Activated CD4-positive, alpha-beta T cell treated with anti-CD3 and anti-CD28 coated beads for 24 hours (primary cell): ENCODE measurements at places on chromosomes 2 and 18.

DNA sequence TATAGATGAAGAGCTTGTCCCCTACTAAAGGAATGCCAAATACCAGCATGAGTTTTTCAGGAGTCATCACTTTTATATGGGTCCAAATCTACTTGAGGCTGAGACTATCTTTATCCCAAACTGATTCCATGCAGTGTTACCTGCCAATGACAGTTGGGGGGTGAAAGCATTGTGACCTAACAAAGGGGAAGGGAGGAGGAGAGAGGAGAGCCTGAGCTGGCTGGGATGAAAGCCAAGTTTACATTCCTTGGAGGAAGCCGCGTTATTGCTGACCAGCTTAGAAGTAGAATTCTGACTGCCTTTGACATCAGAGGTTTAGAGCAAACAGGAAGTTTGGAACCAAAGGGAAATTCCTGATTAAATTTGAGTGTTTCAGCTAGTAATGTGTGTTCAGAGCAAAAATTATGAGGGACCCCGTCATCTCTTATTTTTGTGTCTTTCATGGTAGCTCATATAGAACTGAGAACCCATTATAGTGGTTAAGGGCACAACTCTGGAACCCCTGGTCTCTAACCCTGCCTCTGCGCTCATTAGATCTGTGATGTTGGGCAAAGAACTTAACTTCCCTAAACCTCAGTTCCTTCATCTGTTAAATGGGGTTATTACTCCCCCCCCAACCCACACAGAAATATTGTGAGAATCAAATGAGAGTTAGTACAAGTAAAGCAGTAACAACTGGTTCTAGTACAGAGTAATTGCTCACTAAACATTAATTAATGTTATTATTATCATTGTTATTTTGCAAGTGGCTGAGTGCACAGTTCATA, 199.3 kb upstream of the EPAS1 start:
- DNase-seq: no peak

DNA sequence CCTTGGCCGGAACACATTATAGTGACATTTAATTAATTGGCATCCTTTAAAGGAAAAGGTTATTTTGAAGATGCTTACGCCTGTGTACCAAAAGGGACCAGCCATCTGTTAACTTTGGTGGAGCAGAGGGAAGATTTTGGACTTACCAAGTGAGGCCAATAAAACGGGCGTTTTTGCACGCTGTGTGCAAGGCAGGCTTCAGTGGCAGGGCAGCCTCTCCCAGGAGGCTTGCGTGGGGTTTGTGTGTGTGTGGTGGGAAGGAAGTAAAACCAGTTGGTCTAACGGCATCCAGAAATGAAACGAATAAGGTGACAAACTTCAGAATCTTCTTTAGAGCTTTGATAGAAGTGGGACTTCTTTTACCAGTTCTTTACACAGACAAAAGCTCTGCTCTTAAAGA, 191.7 kb downstream of the PRKCE start:
- no peak for DNase-seq

DNA sequence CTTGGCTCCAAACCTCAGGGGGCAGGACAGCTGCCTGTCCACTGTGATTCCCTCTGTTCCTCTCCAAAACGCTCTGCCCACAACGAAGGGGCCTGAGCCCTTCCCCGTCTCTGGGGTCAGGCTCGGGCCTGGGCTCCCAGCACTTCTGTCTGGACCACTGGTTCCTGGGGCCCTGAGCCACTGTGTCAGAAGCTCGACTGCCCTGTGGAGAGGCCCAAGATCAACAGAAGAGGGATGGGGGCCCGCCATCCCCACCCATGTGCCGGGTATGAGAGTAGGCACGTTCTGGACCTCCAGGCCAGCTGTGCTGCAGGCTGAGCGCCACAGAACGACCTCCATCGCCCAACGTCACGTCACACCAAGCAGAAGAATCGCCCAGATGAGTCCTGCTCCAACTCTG, 119.9 kb upstream of the HS6ST1 start:
- no peak for DNase-seq

DNA sequence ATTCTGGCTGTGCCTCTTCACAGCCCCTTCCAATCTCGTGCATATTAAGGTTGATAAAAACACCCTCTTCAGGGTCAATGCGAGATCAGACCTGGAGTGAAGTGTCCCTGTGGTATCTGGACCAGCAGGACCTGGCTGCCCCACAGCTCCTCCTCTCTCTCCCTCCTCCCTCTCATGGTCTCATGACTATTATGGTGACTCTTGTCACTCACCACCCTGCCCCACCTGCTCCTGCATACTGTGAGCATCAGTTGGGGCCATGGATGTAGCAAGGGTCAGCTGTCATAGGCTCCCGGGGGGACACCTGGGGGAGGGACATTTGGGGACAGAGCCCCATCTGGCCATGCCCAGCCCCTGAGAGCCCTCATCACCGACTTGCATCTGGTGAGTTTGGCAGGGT, 50.2 kb downstream of the ODC1 start:
- DNase-seq: no peak

DNA sequence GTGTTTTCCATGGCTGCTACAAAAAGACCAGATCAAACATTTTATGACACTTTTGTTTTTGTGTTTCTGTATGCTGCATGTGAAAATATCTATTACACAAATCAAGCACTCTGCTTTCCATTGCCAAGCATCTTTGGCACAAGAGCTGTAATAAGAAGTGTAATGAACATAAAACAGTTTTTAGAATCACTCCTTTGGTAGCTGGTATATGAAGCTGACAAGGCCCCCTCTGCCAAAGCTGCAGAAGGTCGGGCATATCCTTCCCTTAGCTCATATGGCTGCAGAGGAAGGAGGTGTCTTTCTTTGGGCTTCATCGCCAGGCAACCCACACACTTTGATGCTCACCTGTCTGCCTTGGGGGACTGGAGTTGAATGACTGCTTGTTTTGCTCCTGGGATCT, 175.4 kb downstream of the TMEM247 start:
- DNase-seq: no peak

DNA sequence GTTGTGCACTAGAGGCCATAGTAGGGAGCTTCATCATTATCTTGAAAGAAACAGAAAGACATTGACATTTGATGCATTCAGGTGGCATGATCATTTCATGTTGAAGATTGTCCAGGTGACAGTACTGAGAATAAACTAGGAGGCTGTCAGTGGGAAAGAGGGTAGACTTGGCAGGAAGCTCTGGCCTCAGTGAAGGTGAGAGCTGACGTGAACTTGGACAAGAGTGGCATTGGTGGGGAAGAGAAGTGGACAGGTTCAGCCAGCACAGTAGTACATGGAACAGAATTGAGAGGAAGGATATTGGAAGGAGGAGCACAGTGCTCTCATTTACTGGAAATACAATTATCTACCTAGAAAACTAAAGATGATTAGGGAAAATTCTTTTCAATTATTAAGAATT, 245.2 kb downstream of the CYRIA start:
- DNase-seq: no peak

DNA sequence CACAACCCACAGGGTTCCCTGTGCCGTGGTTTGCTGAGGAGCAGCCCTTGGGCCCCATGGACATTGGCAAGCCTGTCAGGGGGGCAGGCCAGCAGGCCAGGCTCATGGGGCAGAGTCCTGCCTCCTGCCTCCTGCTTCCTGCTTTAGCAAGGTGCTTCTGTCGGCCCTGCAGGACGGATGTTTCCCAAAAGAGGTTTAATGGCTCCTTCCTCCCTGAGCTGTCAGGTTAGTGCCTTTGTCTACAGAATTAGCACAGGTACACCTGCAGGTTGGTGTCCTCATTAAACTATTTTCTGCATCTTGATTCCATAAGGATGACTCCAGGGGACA, 152.3 kb downstream of the TTC32 start:
- DNase-seq: no peak

DNA sequence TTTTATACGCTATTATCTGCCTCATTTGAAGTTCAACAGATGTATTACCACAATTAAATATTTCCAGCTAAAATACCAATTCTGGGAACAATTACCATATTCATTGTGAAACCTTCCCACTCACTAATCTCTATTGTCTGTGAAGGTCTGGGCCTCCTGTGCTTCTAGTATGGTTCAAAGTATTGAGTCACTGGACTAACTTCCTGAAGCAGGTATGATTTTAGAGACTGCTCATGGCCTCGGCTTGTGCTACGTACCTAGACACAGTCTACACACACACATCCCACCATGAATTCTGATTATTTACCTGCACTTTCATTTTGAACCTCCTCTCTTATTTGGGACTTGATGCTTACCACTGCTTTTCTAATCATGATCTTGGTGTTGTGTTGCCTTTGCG, 180.7 kb upstream of the EPHA4 start:
- no peak for DNase-seq

- DNase-seq: no peak
These were observed 108.2 kb downstream of the ZNF516 start for GRCh38 chr18:76386886-76387285.

DNA sequence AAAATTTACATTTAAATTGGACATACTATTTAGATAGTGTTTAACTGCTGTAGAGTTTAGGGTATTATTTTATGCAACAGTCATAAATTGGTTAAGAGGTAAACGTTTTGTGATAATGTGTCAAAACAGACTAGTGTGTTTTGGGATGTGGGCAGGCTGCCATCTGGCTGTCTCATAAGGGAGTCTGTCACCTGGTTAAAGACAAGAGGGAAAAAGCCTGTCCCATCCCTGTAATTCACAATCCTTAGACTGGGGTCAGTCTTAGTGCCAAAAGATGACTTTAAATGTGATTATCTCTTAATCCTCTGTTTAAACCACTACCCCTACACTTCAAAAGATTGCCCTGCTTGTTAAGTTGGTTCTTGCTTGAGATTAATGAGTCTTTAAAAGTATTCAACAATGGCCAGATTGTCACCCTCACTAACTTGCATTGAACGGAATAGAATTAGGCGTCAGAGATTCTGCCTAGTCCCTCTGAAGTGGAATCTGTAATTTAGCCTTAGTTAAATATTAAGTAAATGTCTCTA, 59.2 kb downstream of the SGPP2 start:
- DNase-seq: no peak

- no peak for DNase-seq
These were observed 41.1 kb upstream of the FAHD2A start for GRCh38 chr2:95361216-95361980.

DNA sequence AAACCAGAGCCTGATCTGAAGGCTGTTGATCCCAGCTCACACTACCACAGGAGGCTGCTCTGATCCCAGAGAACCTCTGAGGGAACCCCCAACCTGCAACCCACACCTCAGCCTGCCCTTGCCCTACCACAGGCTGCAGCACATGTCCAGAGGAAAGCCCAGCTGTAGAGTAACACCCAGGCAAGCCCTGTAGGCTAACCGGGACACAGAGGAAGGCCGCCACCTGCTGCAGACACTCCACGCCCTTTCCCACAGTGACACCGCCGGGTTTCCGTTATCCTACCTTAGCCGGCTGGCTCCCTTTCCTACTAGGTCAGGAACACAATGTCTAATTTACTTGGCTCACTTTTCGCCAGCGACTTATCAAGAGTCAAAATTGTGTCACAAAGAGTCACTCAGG, 266.7 kb upstream of the KLHL29 start:
- no peak for DNase-seq

DNA sequence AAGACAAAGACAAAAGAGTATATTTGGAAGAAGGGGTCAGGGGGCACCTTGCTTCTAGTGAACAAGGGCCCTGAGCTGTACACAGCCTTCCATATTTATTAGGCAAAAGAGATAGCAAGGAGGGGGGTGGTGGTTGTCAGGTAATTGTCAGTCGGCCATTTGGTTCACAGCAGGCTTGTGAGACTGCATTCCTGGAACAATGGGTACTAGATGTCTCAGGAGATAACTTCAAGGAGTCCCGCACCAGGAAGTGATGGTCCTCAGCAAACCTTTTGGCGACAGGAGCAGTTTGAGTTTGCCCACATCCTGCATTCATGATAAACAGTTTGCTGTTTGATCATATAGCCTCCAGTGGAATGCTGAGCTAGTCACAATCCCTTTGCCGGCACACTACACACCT, 376.4 kb upstream of the RAB12 start:
- no peak for DNase-seq

GRCh38 chr2:223026357-223027110, 25.5 kb upstream of the KCNE4 start:
- no peak for DNase-seq

DNA sequence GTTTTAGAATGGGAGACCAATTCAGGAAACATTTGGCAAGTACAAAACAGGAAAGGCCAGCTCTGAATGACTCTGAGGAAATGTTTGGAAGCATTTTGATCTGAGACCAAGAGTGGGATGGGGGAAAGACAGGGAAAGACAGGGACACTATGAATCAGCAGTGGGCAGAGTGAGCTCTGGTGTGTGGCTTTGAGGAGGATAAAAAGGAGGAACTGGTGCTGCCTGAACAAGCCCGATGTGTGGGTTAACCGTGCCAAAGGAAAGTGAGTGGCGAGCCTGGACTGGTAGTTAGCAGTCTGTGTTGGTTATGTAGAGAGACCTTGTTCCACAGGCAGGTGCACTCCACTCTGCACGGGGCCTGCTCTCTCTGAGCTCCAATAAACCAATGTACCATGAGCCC, 5.3 kb downstream of the MFSD6 start:
- no peak for DNase-seq

GRCh38 chr18:37527395-37527794, 38.2 kb downstream of the CELF4 start:
- no peak for DNase-seq

GRCh38 chr2:183359867-183360266, 235.6 kb downstream of the NUP35 start:
- no peak for DNase-seq

DNA sequence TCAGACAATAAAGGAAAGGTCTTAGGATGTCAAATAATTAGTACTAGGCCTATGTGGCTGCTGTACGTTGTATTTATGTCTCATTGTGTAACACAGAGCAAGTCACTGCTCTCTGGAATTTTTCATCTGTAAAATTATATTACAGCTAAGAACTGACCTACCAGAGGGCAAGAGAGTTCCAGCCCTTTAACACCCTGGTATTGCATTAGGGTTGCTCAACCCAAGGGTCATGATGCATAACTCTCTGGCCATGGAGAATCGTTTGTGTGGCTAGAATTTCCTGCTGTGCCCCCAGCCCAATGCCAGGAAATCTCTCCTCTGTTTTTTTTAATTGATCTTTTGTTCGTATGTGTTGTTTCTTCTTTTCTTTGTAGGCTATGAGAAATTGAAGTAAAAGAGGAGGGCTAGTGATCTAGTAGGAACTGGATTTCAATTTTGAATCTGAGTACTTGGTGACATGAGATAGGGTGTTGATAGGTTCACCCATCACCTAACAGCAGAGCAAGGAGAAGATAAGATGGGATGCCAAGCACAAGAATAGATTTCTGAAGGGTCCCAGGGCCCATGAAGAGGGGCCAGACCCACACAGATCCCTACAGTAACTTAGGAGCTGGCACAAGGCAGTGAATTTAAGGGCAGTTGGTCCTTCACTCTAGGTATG, 571.2 kb upstream of the TNP1 start:
- DNase-seq: no peak

DNA sequence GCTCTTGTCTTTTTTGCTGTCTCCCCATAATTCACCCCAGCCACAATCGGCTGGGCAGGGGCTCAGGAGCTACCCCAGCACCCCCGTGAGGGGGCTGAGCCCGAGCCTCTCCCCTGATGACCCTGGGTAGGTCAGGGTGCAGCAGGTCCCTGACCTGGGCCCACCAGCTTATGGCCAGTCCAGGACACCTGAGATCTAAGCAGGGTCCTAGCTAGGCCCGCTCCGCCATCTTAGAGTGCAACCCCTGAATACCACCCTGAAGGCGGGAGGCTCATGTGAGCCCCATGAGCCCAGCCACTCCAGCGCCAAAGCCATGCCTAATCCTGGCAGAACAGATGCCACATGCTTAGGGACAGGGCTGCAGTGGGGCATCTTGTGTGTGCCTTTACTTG, 16.2 kb downstream of the STK25 start:
- DNase-seq: no peak
